ENCODE measurements at places on chromosomes 4 and X.
A peak's percentile ranks its signal among the peaks of the same experiment; 100 is the strongest.

GRCh38 chrX:1464041-1464970 lies 11.6 kb upstream of the ASMTL start:
- DNase-seq: peak; percentile 64

DNA sequence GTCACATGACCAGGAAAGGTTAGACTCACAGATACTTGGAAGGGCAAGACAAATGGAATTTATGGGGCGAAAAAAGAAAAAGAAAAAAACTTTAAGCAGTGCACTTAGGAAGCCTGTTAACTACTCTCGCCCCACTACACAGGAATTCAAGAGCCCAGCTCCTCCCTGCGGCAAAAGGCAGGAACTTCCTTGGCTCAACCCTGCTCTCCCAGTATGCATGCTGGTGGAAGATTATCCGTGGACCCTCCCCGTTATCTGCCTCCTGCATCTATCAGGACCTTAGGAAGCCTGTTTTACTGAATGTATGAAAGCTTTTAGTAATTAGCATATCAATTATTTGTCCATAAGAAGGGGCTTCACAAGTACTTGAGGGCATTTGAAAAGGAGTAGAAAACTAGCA lies 40.1 kb upstream of the RPA4 start:
- no peak for DNase-seq

DNA sequence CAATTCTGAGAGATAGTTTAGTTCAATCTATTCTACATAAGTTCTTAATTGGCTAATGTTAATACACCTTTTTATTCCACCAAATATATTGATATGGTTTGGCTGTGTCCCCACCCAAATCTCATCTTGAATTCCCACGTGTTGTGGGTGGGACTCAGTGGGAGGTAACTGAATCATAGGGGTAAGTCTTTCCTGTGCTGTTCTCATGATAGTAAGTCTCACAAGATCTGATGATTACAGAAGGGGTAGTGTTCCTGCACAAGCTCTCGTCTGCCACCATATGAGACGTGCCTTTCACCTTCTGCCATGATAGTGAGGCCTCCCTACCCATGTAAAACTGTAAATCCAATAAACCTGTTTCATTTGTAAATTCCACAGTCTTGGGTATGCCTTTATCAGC lies 11.3 kb downstream of the PPA2 start:
- DNase-seq: no peak

DNA sequence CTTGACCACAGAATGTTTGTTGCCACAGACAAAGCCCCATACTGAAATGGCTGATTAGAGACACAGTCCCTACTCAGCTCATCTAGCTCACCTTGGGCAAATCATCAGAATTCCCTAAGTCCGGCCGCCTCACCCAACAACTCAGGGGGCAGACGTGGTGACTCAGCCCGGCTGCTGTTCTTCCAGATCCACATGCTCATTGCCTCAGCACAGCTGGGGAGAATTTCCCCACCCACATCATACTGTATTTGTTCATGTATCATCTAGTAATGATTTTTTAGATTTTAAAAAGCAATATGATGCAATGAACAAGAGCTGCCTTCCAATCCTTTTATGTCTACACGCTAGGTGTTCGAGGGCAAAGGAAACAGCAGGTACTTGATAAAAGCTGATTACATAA lies 333.8 kb upstream of the TENM3 start:
- no peak for DNase-seq

GRCh38 chr4:101707596-101707995 lies 82.9 kb upstream of the BANK1 start:
- DNase-seq: no peak

DNA sequence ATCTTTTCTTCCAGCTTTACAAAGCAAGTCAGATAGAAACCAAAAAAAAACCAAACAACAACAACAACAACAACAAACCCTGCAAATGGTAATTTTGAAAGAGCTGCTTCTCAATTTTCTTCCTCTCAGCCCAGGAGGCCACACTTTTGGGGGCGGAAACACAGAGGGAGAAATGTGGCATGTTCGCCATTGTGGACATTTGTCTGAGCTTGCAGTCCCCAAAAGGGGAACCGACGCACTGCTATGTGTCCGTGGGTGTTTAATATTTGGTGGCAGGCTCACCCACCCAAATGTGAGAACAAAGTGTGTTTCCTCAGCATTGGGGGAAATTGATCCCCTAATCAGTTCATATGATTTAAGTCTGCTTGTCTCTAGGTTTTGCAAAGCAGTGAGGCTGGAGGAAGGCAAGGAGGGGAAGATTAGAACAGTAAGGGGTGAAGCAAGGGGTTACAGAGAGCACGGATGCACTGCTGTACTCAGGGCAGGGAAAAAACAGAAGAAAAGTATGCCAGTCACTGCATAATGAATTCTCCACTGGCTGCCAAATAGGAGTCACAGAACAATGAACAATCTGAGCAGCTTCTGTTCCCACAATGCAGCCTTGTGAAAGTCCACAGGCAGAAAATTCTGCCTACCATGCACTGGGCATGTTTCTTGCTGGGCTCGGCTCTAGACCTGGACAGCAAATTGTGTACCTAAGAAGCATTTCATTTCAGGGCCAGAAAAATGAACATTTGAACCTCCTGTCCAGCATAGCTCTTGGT lies 74.7 kb upstream of the GPM6B start:
- no peak for DNase-seq

DNA sequence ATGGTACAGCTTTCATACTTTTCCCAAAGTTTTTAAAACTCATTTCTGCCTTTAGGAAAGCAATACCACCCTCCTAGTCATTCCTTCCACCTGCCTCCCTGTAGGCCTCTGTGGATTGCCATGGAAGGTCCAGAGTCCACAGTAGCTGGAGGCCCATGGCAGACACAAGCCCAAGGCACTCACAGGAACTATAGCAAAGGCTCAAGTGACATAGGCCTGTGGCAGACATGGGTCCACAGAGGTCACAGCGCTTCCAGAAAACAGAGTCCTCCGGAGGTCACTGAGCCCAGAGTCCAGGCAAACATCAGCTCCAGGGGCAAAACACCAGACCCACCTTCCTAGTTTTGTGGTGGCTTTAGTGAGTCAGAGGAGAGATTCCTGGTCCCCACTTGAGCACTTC lies 147.6 kb upstream of the ATP6AP2 start:
- no peak for DNase-seq

- DNase-seq: no peak
Observed at GRCh38 chr4:7015383-7016035, 27.7 kb upstream of the TADA2B start.

DNA sequence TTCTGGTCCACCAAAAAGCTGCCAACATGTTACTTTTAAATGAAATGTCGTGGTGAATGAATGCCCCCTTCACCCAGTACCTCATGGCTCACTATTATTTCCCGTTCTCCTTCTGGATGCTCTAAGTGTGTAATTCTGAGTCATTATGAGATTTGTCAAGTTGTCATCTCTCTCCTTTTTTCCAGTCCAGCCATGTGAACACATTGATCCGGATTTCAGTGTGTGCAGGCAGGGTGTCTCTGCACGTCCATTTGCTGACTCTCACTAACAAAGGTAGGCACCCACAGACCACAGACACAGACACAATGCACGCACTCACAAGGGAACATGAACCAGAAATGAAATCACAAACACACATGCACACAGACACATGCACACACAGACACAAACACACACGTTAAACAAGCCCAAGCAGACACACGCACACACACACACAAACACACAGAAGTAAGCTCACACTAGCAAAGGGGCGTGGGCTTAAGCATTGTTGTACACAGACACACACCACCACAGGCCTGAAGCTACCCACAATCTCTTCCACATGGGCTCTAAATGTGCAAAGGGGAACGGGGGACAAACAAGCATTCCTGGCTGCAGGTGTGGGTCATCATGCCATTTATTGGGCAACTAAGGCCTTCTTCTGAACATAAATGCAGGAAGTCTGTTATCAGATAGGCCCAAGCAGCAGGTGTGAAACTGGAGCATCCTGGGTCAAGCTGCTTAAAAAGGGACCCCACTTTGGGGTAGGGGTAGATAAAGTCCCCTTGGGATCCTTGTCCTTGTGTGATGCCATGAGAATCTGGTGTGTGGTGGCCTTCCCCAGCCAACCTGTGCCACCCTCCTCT lies 58.1 kb downstream of the NBDY start:
- DNase-seq: peak; percentile 13

GRCh38 chr4:20384456-20384855 lies 132.8 kb downstream of the SLIT2 start:
- DNase-seq: no peak

DNA sequence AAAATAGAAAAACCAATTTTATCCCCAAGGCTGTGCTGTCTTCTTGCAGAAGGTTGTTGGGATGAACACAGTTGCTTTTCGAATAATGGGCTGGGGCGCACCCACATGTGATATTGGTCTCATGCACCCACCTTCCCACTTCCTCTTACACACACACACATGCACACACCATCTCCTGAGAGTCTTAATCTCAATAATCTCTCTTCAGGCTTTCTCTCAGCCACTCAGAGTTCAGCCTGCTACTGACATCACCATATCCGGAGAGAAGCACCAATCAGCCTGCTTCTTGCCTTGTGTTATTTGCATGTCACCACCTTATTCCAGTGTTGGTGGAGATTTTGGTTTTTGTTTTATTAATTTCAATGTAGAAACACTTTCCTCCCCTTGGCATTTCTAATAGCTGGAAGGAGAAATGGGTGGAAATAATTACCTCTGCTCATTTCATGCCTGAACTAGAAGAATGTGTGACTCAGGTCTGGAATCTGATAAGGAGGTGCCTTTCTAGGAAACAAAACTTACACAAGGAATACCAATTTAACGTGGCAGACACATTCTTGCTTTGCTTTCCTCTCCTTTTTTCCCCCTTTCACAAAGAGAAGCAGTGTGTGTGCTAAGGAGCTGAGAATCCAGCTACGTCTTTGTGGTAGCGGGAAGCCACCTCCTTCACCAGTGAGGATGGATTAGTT lies 400.2 kb downstream of the MID1IP1 start:
- no peak for DNase-seq

DNA sequence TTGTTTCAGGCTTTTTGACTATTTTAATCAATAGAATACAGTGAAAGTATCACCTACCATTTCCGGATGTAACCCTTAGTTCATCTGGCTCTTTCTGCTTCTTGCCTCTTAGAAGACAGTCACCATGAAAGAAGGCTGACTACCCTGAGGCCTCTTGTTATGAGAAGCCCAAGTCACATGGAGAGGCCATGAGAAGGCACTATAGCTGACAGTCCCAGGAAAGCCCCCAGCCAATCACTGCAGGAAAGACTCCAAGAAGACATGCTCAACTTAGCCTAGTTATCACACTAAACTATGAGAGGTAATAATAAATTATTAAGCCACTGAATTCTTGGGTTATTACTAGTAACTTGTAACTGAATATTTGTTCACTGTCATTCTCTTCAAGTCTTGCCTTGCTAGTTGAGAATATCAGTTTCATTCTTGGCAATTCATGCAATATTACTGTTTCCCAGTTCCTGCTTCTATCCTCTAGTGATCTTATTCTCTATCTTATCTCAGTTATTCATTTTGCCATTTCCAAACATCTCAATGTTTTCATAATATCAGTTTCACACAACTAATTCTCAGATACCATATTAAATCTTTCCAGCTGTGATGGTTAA lies 57.1 kb upstream of the GUCY1A1 start:
- no peak for DNase-seq

DNA sequence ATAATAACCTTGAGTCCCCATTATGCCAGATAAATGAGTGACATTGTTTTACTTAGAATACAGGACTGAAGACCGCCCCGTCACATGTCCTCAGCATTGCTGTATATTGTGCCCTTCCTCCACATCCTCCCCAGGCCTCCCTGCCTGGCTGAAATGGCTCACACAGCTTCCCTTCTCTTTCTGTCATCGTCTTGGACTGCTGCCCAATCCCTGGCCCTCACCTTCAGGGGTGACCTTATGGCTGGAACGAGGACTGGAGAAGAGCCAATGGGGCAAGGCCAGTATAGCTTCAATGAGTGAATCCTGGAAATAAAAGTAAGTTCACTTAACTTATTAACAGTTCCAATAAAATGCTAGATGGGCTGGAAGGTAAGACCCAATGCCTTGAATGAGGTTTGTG lies 2.7 kb downstream of the KCNE5 start:
- DNase-seq: no peak

DNA sequence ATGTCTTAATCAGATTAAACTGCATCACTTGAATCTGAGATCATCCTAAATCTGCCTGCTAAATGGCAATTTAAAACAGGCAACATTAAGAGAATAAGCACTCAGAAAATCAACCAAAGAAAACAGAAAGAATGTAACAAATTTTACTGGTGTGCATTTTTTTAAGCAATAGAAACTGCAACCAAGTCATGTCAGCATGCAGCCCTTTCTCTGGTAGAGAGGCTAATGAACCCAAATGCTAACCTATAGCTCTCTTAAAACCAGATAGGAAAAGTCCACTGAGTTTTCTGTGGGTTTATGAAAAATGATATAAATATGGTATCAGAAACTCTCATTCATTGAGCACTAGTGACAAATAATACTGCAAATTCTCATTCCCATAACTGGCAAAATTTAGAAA lies 35.6 kb downstream of the COL25A1 start:
- DNase-seq: no peak

- peak; percentile 54 for DNase-seq
Observed at GRCh38 chr4:1194010-1194900, 21.9 kb upstream of the SPON2 start.

DNA sequence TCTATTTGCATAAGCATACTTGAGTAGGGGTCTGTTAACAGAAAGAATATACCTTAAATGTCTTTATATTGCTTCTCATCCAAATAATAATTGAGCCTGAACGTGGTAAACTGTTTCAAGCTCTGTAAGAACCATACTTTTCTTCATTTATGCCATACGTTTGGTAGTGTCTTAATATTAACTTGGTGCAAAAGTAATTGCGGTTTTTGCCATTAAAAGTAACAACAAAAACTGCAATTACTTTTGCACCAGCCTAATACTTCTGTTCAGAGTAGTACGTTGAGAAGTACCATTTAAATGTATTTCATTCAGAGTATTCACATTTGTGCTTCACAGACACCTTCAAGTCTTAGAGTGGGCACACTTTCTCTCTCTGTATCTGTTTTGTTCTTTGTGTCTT lies 60.5 kb downstream of the DDIT4L start:
- DNase-seq: no peak

DNA sequence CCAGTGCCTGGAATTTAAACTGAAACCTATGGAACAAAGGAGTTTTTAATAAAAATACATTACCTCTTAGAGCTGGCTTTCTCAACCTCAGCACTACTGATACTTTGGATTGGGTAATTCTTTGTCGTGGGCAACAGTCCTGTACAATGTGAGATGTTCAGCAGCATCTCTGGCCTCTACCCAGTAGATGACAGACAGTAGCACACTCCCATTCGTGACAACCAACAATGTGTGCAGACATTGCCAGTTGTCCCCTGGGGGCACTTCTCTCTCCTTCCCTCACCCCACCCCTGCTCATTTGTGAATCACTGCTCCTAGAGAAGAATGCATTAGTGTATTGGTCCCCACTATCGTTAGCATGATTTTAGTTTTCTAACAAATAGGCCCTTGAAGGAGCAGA lies 16.2 kb downstream of the GPAT3 start:
- no peak for DNase-seq

DNA sequence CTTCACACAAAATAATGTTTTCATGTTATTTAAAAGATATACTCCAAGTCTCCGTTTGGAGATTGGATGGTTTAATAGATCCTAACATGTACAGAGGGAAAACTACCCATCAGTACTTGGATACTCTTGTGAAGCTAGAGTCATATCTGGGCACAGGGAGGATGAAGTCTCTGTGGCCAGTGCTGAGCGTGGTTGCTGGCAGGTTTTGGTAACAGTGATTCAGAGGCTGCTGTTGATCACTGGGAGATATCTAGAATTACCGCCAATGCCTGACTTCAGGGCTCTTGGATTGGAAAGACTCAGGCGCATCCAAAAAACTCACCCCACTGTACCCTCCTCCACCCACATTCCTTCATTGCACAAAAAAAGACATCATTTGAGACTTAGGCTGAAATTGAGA lies 107.2 kb upstream of the PGRMC2 start:
- no peak for DNase-seq

- DNase-seq: no peak
Observed at GRCh38 chrX:123871309-123871708, 11.5 kb downstream of the XIAP start.

Data from activated effector memory CD4-positive, alpha-beta T cell treated with anti-CD3 and anti-CD28 coated beads, Interleukin-2, amount 50 U/mL, for 16 hours (primary cell).